NCI-H446 (cell line): ENCODE measurements at places on chromosomes 13 and 19.

GRCh38 chr13:114047358-114047881 lies 73.5 kb upstream of the C13orf46 start:
- no peak for DNase-seq

DNA sequence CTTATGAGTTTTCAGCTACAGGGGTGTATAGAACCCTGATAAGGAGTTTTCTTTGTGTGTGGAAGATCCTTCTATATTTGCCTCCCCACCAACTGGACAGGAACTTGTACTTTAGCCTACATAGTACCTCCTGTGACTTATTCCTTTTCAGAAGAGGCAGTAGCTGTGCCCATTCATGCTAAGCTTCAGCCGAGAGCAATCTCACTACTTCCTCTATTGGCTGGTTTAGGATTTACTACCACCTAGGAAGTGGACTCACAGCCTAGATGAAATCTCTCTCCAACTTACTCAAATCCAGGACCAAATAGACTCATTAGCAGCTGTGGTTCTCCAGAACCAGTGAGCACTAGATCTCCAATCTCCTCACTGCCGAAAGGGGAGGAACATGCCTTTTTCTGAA lies 2.3 kb upstream of the REX1BD start:
- DNase-seq = no peak

- no peak for DNase-seq
Observed at GRCh38 chr19:58325311-58326022, 1.3 kb upstream of the ZSCAN22 start.

DNA sequence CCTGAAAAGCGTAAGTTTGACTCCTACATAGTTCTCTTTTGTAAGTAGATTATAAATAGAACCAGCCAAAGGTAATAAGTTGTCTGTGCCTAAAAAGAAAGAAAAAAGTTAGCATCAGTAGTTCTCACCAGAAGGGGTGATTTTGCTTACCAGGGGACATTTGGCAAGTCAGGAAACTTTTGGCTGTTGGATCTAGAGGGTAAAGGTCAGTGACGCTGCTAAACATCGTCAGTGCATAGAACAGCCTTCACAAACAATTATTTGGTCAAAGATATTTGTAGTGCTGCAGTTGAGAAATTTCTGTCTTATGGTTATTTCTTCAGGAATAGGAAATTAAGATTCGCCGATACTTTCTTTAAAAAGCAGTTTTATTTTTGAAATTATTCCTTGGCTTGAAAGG lies 2.0 kb downstream of the USPL1 start:
- no peak for DNase-seq

DNA sequence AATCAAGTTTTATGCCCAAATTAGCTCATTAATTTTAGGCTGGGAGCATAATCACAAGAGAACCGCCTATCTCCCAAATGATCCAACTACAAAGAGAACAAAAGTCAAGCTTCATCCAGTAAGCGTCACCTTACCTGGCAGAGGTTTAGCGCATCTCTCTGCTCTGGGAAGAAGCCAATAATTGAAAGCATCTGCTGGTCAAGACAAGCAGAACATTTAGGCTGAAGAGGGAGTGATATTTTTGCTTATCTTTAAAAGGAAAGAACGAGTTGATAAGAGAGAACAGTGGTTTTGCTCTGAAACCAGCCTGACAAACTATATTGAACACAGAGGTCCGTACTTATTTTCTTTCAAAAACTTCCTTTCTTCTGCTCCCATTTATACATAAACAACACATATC lies 242.1 kb downstream of the ENOX1 start:
- DNase-seq = no peak

DNA sequence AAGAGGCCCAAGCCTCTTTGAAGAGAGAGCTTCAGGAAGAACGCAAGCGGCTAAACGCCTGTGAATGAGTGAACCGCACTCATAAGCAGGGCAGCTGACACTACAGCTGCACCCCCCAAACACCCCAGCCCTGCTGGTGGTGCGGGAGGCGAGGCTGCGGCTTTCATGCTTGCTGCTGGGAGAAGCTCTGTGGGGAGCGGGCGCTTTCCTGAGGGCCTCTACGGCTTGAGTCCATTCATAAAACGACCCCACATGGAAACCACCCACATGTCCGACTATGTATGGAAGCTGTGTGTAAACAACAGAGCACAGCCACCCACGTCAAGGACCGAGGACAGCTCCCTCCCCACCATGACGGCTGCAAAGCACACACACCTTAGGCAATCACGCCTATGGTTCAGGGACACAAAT lies 5.5 kb downstream of the AP3D1 start:
- no peak for DNase-seq

- no peak for DNase-seq
Observed at GRCh38 chr19:46615966-46616365, 8.9 kb downstream of the PTGIR start.

- DNase-seq = no peak
Observed at GRCh38 chr13:44508562-44509077, 67.5 kb downstream of the TSC22D1 start.

DNA sequence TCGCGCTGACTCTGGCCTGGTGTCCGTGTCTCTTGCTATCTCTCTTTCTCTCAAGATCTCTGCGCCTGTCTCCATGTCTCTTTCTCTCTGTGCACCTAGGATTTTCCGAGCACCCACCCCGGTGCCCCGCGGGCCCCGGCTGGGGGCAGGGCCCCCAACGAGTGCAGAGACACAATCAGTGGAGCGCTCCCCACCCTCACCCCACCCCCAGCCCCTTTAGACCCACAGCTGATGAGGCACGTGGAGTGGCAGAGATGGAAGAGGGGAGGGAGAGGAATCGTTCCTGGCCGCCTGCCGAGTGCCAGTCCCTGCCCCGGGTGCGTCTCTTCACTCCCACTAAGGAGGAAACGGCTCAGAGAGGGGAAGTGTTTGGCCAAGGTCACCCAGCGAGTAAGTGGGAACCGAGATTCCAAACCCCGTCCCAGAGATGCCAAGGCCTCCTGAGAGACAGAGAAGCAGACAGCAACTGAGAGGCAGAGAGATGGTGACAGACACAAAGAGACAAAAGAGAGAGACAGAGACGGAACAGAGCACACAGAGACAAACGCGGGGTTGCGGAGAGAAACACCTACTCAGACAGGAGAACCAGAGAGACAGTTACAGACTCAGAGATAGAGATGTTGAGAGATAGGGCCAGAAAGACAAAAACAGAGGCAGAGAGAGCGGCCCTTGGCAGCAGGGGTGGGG lies 626 bp upstream of the BCL3 start:
- peak; percentile 41 for DNase-seq

GRCh38 chr19:7590256-7590655 lies 5.4 kb upstream of the CAMSAP3 start:
- DNase-seq = no peak

- peak; percentile 36 for DNase-seq
Observed at GRCh38 chr13:39452834-39453233, 150.2 kb downstream of the LHFPL6 start.

DNA sequence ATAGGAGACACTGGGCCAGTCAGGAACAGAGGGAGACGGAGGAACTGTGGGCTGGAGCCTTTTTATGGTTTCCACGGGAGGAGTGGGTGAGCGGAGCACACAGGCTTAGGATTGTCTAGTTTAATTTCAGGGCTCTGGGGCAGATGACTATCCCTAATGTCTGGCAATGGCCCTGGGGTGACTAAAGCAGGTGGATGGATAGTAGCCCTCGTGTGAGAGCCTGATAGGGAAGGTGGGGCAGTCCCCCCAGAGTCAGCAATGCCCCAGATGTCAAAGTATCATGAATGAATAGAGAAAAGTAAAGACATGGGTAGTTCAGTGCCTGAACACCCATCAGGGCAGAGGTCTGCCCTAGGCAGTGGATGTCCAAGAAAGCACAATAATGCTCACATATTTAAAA lies 94.2 kb downstream of the ZDHHC20 start:
- no peak for DNase-seq

DNA sequence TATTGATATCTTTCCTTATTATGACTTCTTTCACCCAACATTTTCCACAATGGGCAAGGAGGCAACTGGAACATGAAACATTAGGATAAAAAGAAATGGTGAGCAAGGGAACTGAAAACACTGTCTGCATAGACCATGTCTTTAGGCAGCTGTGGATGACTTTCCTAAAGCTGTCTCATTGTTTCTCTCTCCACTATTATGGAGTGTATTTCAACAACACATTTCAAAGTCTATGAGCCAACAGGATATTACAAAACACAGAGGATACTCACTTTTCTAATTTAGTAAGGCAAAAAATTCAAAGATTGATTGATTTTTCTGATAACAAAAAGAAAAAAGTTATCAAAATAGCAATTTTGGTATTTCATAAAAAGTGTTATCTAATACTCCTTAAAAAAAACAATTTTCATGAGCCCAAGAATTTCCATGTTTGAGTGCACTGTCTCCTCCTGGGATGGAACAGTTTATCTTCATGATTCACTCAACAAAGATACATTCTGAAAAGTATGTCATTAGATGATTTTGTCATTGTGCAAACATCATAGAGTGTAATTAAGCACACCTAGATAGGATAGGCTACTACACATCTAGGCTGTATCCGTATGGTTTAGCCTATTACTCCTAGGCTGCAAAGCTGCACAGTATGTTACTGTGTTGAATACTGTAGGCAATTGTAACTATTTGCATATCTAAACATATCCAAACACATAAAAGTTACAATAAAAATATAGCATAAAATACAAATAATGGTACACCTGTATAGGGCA lies 1568.4 kb downstream of the SLITRK5 start:
- no peak for DNase-seq

DNA sequence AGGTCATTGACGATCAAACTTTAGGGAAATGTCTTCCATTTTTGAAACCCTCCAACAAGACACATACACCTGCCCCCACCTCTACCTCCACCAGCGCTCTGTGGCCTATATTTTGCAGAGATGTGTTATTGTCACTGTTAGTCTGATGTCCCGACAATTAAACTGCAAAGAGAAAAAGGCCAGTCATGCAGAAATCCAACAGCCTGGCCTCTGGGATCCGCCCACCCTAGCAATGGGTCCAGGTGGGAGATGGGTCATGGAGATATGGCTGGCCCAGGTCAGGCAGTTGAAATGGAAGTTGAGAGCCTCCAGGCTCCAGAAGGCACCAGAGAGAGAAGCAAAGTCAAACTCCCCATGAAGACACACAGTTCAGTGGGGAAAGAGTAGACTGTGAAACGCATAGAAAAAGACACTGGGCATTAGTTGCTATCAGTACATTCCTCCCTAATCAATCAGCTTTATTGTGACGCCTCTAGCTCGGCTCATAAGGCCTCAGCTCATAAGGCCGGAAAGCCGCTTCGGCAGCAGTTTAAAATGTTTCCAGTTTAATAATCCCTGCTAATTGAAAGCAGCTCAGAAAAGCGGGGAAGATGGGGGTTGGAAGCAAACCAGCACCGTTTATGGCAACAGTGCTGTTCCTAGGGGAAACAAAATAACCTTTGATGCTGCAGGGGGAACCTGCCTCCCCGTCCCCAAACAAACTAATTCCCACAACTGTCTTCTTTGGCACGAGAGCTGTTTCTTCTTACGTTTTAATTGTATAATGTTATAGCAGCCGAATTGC lies 239.7 kb upstream of the ZNF507 start:
- DNase-seq = no peak

- DNase-seq = no peak
Observed at GRCh38 chr13:94784066-94784465, 71.7 kb upstream of the SOX21 start.

- DNase-seq = no peak
Observed at GRCh38 chr13:30148171-30148754, 159.1 kb downstream of the KATNAL1 start.

DNA sequence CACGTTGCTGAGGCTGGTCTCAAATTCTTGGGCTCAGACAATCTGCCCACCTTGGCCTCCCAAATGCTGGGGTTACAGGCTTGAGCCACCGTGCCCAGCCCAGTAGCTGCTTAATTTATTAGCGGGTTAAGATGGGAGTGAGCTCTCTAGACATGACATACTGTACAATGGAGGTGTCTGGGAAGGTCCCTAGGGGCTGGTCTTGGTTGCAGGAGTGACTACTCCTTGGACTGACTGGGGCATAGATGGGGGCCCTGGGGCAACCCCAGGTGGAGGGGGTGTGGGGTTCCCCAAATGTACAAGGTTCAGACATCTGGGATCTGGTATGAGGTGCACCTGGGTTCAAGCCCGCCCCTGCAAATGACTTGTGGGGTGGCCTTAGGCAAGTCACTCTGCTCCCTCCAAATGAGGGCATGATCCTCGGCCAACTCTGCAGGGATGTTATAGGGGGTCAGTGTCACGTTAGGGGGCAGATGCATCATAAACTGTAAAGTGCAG lies 12.8 kb downstream of the CIB3 start:
- DNase-seq = no peak

DNA sequence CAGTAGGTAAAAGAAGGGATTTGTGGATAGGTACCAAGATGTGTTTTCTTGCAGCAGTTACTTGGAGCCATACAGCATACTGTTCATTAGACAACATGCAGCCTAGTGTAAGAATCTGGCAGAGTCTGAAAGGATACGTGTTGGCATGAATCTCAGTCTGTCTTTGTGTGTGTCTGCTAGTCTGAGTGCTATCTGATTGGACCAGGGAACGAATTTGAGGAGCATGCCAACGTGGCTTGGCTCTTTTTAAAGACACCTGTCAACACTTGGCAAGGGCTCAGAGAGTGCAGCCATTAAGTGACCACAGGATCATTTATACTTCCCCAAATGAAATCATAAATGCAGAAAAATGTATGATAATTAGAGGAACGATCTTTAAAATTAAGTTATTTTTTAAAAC lies 27.6 kb upstream of the ATXN8OS start:
- DNase-seq = peak; percentile 79

GRCh38 chr13:65584126-65584525 lies 1646.0 kb downstream of the PCDH9 start:
- no peak for DNase-seq

DNA sequence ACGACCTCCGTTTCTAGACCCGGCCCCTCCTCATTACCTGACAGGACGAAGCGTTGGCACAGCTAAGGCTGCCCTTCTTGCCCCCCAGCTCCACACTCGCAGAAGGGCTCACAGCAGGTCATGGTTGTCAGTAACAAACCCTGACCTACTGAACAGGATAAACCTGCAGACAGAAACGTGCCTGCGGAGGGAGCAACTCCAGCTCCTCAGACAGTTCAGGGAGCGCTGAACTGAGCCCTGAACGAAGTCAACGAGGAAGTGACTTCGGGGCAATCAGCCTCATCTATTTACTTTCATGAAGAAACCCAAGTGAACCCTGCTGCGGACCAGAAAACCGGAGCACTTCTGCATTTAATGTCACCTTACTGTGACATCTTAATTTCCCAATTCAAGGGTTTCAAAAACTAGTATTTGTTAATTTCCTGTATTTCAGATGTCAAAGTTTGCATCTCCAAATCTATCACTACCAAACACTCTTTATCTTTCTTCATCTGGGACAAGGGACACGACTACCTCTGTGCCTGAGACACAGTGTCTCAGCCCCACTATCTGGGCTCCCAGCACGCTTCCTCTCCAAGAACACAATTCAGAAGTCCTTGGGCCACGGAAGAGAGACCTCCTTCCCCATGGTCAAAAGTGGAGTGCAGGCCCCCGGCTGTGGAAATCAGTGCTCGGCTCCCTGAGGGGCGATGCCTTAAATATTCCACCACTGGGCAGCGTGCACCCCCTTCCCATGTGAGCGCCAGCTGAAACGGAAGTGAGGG lies 40.2 kb downstream of the CARS2 start:
- DNase-seq = no peak
